H9 (cell line): ENCODE measurements at places on chromosomes 2 and 18.

DNA sequence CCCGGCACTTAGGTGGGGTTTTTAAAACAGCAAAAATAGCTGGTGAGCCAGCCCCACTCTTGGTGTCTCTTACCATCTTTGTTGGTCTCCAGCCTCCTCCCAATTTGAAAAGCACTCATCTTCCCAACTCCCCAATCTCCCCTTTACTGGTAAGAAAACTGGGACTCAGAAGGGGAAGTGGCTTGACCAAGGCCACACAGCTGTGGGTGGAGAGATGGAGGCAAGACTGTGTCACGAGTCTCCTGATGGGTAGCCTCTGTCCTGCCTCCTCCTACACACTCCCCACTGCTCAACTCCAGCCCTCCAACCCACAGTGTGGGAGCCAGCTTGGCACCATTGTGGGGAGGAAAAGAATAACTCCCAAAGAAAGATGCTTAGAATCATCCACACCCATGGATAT is 140.4 kb downstream of the SMAD2 start:
- DNase-seq, result no peak

- DNase-seq, result no peak
Measured at GRCh38 chr2:182220998-182221397, 205.8 kb downstream of the PDE1A start.

- DNase-seq, result peak; percentile 7
Measured at GRCh38 chr2:60317034-60317386, 236.4 kb downstream of the BCL11A start.

- DNase-seq, result no peak
Measured at GRCh38 chr18:55778788-55779690, 191.0 kb upstream of the TCF4 start.

DNA sequence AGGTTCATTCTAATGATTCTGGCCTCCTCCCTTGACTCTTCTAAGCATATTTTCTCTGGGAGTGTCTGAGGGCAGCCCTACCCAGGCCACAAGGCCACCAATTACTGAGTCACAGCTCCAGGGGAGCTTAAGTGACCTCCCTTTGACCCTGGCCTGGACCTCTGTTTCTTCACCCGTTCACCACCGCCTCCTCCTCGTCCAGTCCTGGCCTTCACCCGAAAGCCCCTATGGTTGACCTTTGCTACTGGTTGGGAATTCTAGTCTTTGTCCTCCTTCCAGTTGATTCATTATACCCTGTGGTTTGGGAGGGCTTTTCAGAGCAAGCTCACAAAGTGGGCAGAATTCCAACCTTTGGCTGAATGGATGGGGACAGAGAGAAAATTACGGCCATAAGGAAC is 72.6 kb downstream of the NRP2 start:
- no peak for DNase-seq

GRCh38 chr18:13868501-13869271 is 44.7 kb downstream of the MC5R start:
- DNase-seq, result peak; percentile 52

- no peak for DNase-seq
Measured at GRCh38 chr2:65053199-65053598, 3.0 kb upstream of the CEP68 start.
